ENCODE measurements at places on chromosomes 12 and 14.

- no peak for DNase-seq
Observed at GRCh38 chr14:71451501-71451900, 480.7 kb upstream of the RGS6 start.

DNA sequence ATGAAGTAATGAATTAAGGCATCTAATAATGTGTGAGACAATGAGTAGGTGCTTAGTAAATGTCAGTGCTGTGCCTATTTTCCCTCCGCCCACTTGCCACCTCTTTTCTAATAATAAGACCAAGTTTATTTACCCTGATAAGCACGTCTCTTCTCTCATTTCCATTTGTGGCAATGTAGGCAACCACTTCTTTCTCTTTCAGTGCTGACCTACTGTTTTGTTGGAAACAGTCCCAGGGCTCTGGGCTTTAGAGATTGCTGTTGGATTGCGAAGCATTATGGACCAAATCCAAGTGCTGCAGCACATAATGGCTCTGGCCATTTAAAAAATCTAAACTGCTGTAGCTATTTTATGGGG is 141.3 kb upstream of the PLEKHG7 start:
- no peak for DNase-seq

GRCh38 chr12:57934819-57935218 is 6.5 kb upstream of the ATP23 start:
- no peak for DNase-seq

- no peak for DNase-seq
Observed at GRCh38 chr12:71748081-71748850, 6.4 kb upstream of the RAB21 start.

- no peak for DNase-seq
Observed at GRCh38 chr12:25818596-25819390, 139.7 kb upstream of the RASSF8 start.

GRCh38 chr12:4268329-4269181 is 5.0 kb upstream of the CCND2 start:
- DNase-seq: peak; percentile 23

DNA sequence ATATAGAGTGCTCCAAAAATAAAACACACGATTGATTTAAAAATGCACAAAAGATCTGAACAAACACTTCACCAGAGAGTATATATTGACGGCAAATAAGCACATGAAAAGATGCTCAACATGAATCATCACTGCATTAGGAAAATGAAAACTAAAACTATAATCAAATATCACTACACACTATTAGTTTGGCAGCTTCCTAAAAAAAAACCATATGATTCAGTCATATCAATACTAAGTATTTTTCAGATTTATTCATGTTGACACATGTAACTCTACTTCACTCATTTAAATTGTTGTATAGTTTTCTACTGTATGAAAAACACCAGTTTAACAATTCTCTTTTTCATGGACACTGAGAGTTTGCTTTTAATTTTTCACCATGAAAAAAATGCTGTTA is 41.6 kb downstream of the EXOC5 start:
- no peak for DNase-seq

DNA sequence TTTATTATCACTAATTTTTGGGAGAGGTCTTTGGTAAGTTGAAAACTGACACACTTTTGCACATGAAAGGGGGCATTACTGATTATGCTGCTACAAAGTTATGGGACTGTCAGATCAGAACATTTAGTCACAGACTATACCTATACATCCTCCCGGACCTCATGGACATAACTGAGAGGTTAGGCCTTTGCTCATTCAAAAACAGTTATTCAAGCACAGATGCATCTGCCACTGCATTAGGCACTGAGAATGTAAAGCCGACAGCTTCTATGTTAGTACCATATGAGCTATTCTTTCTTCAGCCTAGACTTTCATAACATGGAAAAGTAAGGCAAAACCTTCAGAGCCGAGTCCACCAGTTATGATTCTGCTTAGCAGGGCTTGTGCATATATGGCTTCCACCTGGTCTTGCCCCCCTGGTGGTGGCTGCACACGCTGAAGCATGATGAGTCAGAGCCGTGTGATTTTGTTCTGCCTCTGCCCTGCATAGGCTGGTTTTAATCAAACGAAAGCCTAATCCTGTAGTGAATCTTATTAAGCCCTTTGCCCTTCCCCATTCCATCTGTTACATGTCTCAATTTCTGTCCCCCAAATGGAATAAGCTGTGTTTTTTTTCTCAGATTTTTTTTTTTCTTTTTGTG is 21.8 kb upstream of the RNU6-8 start:
- DNase-seq: no peak

DNA sequence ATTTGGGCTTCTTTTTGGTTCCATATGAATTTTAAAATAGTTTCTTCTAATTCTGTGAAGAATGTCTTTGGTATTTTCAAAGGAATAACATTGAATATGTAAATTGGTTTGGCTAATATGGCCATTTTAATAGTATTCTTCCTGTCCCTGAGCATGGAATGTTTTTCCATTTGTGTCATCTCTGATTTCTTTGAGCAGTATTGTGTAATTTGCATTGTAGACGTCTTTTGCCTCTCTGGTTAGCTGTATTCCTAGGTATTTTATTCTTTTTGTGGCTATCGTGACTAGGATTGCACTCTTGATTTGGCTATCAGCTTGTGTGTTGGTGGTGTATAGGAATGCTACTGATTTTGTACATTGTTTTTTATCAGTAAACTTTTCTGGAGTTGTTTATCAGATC is 601.9 kb downstream of the SNAPC1 start:
- no peak for DNase-seq

- DNase-seq: no peak
Observed at GRCh38 chr14:56751471-56751870, 58.8 kb downstream of the OTX2 start.

DNA sequence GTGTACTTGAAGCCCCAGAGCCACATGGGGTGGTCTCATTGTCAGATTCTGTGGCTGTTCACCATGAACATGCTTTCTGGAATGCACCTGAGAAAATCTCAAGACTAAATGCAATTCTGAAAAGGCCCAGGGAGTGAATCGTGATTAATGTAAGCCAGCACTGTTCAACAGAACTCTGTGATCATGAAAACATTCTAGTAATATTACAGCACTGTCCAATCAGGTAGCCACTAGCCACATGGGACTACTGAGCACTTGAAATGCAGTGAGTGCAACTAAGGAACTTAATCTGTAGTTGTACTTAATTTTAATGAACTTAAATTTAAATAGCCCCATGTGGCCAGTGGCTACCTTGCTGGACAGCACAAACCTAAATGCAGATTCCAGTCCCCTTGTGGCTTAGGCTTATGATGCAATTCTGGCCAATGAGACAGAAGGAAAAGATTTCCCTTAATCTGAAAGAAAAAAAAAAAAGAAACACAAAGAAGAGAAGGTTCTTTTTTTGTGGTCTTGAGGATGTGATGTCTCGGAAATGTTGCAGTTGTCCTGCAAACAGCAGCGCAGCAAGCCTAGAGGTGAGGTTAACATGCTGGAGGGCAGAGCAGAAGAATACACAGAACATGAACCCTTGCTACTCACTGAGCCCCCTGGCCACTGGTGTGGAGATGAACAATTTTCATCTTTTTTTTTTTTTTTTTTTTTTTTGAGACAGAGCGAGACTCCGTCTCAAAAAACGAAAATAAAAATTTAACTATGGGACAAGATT is 48.2 kb downstream of the SPPL3 start:
- DNase-seq: no peak

GRCh38 chr12:118185602-118186397 is 49.9 kb downstream of the PEBP1 start:
- no peak for DNase-seq

DNA sequence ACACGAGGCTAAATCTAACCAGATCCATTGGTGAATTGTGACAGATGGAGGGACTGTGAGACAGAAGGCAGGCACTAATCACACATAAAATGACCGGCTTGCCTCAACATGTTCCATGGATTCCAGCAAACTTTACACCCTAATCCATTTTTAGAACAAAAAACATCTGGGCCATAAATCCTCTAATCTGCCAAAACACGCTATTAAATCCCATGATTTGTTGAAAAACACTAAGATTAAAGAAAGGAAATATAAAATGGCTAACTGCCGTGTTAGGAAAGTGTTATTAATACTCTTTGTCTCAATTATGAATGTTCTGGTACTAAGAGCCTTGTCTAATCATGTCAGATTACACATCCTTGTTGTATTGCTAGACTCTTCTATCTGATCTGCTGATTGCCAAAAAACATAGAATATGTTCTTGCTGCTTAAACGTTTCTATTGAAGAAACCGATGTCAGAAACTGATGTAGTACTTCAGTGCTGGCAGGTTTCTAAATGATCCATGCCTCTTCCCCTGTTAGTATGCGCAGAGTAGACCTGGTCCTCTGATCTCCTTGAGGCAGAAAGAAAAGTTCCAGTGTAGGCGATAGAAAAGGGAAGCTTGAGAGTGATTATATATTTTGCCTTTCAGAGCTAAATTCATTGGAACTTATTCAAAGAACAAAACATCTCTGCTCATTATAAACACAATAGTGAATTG is 384.9 kb downstream of the SOX5 start:
- no peak for DNase-seq

DNA sequence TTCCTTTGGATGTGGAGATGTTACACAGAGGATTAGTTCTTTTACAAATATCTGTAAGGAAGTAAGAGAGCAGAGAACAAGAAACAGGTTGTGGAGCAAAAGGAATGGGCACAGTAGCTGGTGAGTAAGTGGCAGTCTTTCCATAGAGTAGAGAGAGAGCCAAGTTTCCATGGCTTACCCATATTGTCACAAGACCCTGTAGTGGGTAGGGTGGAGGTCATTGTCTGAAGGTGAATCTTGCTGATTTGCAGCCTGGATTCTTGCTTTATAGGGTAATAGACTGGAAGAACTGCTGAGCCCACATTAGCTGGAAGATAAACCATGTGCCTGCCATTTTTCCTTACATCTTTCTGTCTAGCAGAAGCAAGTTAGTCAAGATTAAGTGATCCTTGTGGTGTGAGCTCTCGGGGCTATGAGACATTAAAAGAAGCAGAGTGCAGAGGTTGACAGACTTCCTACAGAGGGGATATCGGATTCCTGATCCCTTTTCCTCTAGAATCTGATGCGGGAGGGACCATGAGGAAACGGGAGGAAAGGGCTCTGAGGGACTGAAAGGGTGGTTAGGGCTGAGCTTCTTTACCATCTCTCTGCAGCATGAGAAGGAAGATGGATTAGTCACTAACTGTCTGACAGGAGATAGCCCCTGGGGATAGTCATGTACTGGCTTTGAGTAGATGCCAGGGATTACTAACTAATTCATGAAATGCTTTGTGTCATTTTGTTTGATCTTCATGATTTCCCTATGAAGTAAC is 44.0 kb upstream of the LRTM2 start:
- no peak for DNase-seq

GRCh38 chr12:99984271-99985128 is at the start of gene ANKS1B:
Gene ANKS1B (minus strand): TSS chr12:99984936. CDS start chr12:99984237, 699 bp downstream.
- DNase-seq: no peak

DNA sequence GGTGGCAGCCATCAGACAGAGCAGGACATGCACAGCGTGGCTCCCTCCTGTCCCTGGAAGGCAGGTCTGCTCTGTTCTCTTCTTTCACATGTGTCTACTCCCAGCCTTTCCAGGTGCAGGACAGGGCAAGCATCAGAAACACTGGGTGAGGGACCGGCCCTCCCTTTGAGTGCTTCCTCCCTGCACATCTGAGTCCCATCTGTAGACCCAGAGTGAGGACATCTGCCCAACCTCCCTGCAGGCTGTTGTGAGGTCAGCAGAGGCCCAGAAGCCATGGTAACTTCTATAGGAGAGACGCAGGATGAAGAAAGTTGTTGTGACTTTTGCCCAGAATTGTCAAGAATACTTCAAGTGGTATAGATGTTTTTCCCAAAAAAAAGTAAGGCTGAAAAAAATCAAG is 282.7 kb downstream of the CACNA1C start:
- DNase-seq: no peak

DNA sequence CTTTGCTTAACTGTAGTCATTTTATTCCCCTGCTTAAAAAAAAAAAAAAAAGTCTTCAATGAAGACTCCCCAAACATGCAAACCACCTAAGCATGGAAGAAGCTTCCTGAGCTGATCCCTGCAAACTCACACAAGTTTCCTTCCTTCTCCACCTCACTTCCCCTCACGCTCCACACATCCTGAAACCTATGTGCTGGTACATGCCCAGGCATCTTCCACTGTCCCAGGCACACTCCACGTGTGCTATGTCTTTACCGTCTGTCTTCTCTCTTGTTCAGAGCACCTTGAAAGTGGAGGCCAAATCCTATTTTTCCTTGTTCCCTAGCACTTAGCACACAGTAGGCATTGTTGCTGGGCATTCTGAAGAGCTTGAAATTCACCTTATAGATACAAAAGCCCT is 13.4 kb downstream of the LRIG3 start:
- DNase-seq: no peak

GRCh38 chr12:129854591-129854990 is 49.2 kb downstream of the TMEM132D start:
- DNase-seq: no peak

GRCh38 chr12:63090716-63091115 is 60.3 kb downstream of the AVPR1A start:
- no peak for DNase-seq

DNA sequence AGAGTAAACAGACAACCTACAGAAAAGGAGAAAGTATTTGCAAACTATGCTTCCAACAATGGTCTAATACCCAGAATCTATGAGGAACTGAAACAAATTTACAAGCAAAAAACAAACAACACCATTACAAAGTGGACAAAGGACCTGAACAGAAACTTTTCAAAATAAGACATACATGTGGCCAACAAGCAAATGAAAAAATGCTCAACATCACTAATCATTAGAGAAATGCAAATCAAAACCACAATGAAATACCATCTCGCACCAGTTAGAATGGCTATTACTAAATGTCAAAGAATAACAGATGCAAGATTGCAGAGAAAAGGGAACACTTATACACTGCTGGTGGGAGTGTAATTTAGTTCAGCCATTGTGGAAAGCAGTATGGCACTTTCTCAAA is 125.8 kb downstream of the C12orf42 start:
- no peak for DNase-seq

DNA sequence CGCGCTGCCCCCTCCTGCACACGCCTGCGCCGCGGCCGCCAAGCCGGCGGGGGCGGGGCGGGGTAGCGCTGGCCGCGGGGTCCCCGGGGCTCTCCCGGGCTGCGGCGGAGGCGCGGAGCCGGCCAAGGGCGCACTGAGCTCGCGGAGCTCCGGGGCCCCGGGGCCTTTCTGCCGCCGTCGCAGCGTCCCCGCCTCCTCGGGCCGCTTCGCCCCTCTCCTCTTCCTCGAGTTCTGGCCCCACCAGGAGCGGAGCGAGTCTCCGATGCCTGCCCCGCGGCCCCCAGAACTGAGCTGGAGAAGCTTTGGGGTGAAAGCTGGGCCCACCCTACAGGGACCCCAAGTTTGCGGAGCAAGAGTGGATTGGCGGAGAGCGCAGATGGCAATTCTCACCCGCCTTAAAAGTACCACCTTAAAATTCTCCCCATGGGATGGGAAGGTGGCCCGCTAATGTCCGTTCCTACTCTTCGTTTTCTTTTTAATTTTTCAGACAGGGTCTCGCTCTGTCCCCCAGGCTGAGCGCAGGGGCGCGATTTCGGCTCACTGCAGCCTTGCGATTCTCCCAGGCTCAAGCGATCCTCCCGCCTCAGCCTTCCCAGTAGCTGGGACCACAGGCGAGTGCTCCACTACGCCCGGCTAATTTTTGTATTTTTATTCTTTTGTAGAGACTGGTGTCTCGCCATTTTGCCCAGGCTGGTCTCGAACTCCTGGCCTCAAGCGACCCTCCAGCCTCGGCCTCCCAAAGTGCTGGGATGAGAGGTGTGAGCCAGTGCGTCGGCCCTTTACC is 129.6 kb downstream of the NDUFA12 start:
- no peak for DNase-seq

Data from activated effector memory CD4-positive, alpha-beta T cell treated with Interleukin-2 at 50 U/mL for 16 hours (primary cell).